Stimulated activated CD8-positive, alpha-beta memory T cell treated with anti-CD3 and anti-CD28 coated beads, Interleukin-15, amount 100 ng/mL, for 4 hours (primary cell): ENCODE measurements at places on chromosomes 6 and 20.

- no peak for DNase-seq
Observed at GRCh38 chr6:1987640-1988039, 257.8 kb downstream of the GMDS start.

GRCh38 chr20:61555566-61555965, 303.5 kb downstream of the CDH4 start:
- DNase-seq: no peak

GRCh38 chr6:16585805-16586204, 175.5 kb downstream of the ATXN1 start:
- DNase-seq: no peak

DNA sequence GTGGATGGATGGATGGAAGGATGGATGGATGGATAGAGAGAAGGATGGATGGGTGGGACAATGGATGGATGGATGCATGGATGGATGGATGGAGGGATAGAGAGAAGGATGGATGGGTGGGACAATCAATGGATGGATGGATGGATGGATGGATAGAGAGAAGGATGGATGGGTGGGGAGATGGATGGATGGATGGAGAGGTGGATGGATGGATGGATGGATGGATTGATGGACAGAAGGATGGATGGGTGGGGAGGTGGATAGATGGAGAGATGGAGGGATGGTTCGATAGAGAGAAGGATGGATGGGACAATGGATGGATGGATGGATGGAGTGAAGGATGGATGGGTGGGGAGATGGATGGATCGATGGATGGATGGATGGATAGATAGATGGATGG, 6.4 kb downstream of the EEF1A2 start:
- no peak for DNase-seq

DNA sequence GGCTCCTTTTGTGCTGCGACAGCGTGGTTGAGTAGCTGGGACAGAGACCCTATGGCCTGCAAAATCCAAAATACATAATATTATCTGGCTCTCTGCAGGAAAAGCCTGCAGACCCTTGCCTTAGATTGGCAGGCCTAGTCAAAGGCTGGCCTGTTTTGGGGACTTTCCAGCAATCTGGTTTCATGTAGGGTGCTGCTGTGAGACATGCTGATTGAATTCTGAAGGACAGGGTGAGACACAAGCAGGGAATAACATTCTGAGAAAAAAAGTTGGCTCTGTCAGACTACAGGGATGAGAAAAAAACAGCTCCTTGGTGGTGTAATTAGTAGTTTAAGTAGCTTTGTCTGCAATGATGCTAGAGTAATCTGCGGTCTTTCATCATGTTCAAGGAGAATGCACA, 402.7 kb upstream of the AGPAT4 start:
- DNase-seq: no peak

GRCh38 chr6:110430236-110430635, 14.9 kb upstream of the DDO start:
- DNase-seq: no peak

- DNase-seq: no peak
Observed at GRCh38 chr6:135434095-135434494, 63.4 kb downstream of the AHI1 start.

DNA sequence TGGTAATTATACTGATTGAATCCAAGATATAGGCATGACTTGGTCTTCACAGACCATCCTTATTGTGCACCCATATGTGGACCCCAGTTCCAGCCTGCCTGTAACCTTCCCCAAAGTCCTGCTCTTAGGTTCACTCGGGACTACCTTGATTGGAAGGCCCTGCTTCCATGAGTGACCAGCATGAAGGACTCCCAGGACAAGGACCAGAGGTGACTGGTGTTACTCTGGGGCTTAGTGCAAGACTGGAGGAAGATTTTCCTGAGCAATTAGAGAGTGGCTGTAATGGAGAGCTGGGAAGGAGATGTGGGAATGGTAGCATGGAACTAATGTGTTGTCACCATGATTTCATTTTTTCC, 15.1 kb downstream of the BRD2 start:
- DNase-seq: no peak

DNA sequence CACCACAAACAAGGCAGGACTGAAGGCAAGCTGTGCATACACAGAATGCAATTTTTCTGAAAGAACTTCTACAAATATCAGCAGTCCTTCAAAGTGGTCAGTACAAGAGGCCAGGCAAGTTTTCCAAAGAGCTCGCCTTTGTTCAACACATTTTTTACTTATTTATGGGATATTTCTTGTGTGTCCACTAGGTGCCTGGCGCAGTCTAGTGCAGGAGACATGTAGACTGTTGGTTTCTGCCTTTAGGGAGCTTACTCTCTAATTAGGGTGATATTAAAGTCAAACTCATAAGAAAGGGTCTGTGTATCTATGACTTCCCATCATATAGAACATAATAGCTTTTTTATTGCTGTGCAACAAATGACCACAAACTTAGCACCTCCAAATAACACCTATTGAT, 21.2 kb upstream of the VEGFA start:
- no peak for DNase-seq

GRCh38 chr6:44664716-44665115, 277.2 kb downstream of the CDC5L start:
- no peak for DNase-seq

GRCh38 chr6:65979120-65979519, 272.1 kb upstream of the EYS start:
- DNase-seq: no peak

- no peak for DNase-seq
Observed at GRCh38 chr6:165184192-165184979, 125.0 kb downstream of the C6orf118 start.

DNA sequence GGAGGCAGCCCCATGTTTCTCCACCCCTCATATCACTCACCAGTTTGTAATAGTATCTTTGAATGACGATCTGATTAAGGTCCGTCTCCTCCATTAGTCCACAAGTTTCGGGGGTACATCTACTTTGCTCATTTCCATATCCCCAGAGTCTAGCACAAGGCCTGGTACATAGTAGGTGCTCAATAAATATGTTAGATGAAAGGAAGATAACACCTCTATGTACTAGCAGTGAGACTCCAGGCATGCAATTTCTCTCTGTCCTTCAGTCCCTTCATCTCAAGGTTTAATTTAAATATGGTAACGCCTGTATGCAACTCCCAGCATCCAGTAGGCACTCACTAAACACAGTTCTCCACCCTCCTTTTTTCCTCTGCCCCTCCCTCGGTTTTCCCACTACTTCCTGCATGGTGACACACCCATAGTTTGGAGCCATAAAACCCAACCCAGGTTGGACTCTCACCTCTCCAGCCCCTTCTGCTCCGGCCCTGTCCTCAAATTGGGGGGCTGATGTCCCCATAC, 461 bp upstream of the HNF4A start:
- no peak for DNase-seq
